ENCODE measurements at places on chromosomes 4 and X. TPM values are rescaled to one million over a fixed set of nuclear protein-coding genes. Genes with fewer than 3 reads are reported as not detected.

Gene MAP7D2
- total RNA-seq = 0.40 TPM

Gene MAOA
- total RNA-seq = 32.4 TPM

Gene GLA
- 40.5 TPM for total RNA-seq

Gene DDX53
- total RNA-seq = not detected

Gene GAGE12F
- total RNA-seq = not detected

Gene GPR50
- not detected for total RNA-seq

All from mammary microvascular endothelial cell (primary cell).